ENCODE measurements at places on chromosomes 1 and 21.

- DNase-seq, result no peak
Measured at GRCh38 chr1:247456914-247457639, 827 bp downstream of the OR2B11 start.

GRCh38 chr21:29376556-29376955 lies 77.8 kb downstream of the BACH1 start:
- no peak for DNase-seq

GRCh38 chr21:46532080-46532479 lies 72.8 kb downstream of the S100B start:
- no peak for DNase-seq

DNA sequence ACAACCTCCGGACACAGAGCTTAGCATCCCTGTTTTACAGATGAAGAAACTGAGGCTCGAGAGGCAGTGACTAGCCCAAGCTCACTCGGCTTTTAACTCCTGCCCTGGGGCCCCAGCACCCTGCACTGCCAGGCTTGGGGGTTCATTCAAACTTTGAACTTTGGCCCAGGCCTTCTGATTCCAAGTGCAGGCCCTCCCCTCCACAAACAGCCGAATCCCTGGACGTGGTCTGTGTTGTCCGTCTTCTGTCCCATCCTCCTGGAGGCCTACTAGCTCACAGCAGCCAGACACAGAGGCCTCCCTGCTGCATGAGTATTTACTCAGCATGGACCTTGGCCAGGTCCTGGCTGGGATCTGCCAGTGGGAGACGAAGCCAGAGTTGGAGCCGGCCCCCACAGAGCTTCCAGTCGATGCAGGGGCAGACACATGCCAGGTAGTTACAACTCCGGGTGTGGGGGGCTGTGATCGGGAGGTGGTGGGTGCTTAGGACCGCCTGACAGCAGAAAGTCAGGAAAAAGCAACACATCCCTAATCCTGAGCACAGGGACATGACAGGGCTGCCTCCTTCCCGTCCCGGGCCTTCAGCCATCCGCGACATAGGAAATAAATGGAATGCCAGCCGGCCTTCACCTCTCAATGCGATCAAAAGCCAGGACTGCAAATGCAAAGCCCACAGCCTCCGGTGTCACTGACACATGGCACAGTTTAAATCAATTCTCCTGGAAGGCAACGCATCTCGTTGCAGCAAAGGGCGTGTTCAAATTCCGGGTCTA lies 7.4 kb downstream of the IFFO2 start:
- DNase-seq, result no peak

DNA sequence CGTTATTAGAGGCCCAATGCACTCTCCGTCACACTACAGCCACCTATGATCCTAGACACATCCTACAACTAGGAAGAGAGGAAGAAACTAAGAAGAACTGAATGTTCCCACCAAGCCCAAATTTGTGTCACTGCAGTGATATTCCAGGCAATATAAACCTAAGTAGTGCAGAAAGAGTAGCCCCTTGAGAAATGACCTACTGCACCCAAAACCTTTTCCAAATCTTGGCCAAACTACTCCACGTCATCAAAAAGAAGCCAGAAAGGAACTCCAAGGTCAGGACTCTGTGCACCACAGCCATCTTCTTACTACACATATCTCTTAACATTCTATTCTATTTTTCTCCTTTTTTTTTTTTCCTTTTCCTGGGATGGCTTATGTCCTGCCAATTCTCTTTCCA lies 60.2 kb downstream of the ADAMTS1 start:
- no peak for DNase-seq

DNA sequence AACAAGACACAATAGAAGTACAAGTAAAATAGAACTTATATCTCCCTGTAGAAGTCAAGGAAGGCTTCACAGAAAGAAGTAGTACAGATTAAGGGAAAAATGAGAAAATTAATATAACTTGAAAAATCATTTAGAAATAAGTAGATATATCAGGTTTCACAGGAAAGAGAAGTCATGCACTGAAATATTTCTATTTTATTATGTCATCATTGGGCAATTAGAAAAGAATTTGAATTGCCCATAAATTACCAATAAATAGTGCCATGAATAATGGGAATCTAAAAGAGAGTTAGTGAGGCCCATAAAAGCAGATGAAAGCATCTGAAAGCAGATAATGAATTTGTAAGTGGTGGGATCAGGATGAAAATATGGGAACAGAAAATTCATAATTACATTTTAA lies 1597.8 kb downstream of the PLA2G4A start:
- peak; percentile 29 for DNase-seq

GRCh38 chr1:55249646-55250398 lies 34.7 kb upstream of the USP24 start:
- DNase-seq, result no peak
